ENCODE measurements at places on chromosomes 12 and 14.

DNA sequence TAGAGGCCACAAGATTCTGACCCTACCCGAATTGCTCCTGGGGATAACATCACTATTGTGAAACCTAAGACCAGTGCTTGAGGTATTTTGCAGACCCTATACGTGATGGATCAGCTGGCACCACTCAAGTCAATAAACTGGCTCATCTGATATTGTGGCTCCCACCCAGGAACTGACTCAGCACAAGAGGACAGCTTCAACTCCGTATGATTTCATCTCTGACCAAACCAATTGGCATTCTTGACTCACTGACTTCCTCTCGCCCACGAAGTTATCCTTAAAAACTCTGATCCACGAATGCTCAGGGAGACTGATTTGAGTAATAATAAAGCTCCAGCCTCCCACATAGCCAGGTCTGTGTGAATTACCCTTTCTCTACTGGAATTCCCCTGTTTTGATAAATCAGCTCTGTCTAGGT lies 1036.1 kb upstream of the TMEM132C start:
- DNase-seq: no peak

DNA sequence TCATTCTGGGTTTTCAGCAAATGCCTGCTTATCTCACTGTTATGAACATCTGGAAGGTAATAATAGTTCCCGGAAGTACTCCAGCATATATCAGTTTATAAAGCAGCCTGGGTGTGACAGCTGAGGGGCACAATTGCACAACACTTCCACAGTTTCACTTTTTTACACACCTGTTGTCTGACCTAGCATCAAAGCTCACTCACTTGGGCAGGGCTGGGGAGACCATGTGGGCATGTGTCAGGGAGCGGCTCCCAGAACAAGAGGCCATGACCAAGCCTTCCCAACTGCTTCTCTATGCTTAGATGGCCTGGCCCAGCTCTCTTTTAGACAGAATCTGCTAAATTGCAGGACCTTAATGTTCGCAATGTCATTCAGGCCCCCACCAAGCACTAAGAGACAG lies 51.1 kb upstream of the RIC8B start:
- no peak for DNase-seq

DNA sequence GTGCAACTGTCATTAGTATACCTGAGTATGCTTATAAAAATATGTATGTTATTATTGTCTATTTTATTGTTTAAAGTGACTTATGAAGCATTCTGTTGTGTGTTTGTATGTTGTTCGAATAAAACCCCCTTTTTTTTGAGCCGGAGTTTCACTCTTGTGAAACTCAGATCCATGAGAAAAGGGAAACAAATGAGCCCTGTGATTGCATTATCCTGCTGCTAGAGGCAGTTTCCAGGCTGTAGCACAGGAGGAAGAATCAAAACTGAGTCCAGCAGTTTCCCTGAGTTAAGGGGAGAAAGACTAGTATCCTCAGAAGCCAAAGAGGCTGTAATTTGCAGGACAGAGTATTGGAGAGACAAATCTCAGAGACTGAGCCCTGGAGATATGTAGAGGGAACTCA lies 12.5 kb downstream of the SGPP1 start:
- no peak for DNase-seq

DNA sequence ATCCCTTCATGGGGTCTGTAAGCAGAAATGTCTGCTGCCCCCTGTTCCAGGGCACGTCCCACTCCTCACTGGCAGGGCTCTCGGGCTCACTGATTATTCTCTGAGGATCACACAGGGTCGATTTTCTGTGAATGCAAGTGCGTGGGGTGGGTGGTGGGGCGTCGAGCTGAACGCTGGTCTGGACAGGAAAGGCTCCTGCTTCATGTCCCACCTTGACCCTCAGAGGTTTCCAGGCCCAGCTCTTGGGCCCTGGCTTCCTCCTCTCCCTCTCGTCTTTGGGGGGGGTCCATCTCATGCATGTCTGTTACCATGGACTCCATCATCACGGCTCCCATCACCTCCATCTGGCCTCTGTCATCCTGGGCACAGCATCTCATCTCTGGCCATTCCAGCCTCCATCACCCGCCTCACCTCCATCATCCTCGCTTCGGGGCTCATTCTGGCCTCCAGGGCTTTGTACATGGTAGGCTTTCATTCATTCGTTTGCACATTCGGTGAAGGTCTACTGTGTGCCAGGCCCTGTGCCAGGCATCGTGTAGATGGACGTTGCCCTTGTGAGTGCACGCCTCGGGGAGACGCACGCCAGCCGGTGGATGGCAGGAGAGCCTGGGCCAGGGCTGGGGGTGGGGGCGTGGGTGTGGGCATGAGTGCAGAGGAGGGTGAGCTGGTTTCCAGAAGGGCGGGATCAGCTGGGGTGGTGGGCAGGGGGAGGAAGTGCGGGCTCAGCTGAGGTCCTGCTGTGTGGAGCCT lies 34.7 kb downstream of the RTL1 start:
- no peak for DNase-seq

DNA sequence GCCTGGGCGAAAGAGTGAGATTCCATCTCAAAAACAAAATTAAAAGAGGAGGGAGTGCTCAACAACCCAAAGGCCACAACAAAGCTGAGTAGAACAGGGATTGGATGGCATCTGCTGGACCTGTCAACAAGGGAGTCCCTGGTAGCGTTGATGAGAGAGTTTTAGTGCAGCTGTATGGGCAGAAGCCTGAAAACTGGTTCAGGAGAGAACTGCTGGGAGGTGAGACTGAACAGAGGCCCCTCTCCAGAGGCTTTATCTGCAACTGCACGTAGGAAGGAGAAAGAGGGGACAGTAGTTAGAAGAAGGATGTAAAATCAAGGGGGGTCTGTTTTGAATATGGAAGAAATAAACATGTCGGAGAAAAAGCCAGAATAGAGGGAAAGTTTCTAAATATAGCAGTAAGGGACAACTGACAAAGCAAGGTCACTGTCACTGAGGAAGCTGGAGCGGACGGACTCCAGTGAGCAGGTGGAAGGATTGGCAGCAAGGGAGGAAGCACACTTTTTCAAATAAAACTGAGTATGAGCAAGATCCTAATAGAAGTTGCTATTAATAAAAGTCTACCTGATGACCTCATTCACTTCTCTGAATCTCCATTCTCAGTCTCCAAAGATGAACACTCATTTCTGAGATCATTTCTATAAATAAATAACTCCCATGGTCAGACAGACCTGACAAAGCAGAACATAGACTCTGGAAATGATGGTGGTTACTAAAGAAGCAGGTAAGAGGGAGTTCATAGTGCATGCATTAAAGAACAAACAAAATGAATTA lies 11.8 kb upstream of the ATF1 start:
- DNase-seq: no peak

GRCh38 chr12:86600664-86601231 lies 344.6 kb upstream of the MGAT4C start:
- DNase-seq: no peak

GRCh38 chr14:75822522-75823141 lies 159.2 kb downstream of the TGFB3 start:
- no peak for DNase-seq

- no peak for DNase-seq
Observed at GRCh38 chr14:99408286-99408970, 72.2 kb downstream of the SETD3 start.

- no peak for DNase-seq
Observed at GRCh38 chr14:67192366-67192765, 3.1 kb downstream of the GARIN2 start.

- DNase-seq: no peak
Observed at GRCh38 chr12:87982208-87982607, 47.0 kb downstream of the C12orf50 start.

DNA sequence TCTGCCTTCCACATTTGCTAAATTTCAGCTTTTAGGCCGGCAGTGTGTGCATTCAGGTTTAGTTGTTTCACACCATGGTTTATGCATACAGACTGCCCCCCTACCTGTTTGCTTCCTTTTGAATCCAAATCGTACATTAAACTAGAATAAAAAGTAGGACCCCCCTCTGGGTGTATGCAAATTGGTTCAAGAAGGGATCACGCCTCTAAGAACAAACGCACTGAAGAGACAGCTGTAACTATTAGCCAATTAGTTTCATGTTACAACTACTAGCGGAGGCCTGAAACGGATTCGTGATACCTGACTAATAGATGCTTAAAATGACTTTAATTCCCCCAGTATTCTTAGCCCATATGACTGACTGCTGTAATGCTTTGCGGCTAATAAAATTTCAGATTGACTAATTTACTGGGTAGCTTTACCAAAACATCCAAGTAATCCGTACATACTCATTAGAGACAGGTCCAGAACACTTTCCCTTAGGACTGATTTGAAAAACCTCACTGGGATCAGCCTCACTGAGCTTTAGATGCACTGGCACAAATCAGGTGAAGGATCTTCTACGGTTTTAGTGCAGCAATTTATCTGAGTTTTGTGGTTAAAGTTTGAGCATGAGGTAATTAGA lies 411.8 kb downstream of the NPAS3 start:
- no peak for DNase-seq

- DNase-seq: no peak
Observed at GRCh38 chr12:12804011-12804410, 9.1 kb upstream of the DDX47 start.

GRCh38 chr14:89466944-89467343 lies 49.9 kb upstream of the FOXN3 start:
- no peak for DNase-seq

Measured in anterior cingulate cortex (tissue), 58 donors.